Activated gamma-delta T cell treated with anti-CD3 and anti-CD28 coated beads, Interleukin-2, amount 50 U/mL, for 16 hours (primary cell): ENCODE measurements at places on chromosomes 2 and 18.

DNA sequence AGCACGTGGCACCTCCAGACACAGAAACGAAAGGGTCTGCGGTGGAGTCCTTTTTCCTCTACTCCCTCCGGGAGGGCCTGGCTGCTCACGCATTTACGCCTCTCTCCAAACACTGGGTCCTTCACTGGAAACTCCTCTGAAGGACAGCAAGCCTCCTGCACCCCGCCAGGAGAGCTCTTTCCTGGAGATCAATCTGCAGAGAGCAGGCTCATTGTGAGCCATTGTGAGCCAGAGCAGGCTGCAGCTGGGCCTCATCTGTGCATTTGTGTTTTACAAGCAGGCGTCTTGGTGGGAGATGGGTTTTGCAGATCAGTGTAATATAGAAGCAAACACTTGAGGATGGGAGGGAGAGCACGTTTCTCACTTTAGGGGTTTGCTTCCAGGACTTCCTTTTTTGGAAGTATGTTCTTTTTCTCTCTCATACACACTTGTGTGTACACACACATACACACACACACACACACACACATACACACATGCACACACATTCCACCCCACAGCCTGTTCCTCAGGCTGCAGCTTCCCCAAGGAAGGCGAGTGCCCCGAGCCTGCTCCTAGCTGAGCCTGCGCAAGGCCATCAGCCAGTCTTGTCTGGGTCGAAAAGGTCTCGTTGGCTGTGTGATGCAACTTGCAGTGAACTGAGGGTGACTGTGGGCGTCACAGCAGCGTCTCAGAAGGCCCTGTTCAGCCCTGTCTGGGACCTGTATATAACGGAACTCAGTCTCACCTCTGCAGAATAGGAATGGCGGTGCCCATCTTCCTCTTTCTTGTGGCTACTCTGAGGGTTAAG lies 163.5 kb downstream of the GLI2 start:
- no peak for DNase-seq

- DNase-seq: no peak
Measured at GRCh38 chr18:55221622-55222021, 262.4 kb upstream of the CCDC68 start.

DNA sequence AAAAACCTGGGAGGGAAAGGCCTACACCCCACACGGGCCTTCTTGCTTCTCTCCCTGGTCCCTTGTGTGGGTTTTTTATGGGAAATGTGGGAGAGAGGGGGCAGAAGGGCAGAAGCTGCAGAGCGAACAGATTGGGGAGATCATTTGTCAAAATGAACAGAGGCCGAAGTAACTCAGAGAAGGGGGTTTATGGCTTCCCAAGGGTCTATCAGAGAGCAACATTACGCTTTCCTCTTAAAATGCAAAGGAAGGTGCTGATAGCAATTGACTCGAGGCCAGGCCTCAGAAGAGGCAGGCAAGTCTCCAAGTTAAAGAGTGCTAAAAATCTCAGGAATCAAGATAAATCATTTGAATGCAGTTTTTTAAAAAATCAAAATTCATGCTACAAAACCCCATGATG lies 101.5 kb downstream of the SGPP2 start:
- no peak for DNase-seq

GRCh38 chr2:10659898-10660568 lies 29.7 kb downstream of the NOL10 start:
- DNase-seq: no peak

- DNase-seq: no peak
Measured at GRCh38 chr18:58865033-58865590, 435 bp downstream of the ZNF532 start.

GRCh38 chr2:150483532-150483931 lies 3.9 kb downstream of the RND3 start:
- DNase-seq: no peak

DNA sequence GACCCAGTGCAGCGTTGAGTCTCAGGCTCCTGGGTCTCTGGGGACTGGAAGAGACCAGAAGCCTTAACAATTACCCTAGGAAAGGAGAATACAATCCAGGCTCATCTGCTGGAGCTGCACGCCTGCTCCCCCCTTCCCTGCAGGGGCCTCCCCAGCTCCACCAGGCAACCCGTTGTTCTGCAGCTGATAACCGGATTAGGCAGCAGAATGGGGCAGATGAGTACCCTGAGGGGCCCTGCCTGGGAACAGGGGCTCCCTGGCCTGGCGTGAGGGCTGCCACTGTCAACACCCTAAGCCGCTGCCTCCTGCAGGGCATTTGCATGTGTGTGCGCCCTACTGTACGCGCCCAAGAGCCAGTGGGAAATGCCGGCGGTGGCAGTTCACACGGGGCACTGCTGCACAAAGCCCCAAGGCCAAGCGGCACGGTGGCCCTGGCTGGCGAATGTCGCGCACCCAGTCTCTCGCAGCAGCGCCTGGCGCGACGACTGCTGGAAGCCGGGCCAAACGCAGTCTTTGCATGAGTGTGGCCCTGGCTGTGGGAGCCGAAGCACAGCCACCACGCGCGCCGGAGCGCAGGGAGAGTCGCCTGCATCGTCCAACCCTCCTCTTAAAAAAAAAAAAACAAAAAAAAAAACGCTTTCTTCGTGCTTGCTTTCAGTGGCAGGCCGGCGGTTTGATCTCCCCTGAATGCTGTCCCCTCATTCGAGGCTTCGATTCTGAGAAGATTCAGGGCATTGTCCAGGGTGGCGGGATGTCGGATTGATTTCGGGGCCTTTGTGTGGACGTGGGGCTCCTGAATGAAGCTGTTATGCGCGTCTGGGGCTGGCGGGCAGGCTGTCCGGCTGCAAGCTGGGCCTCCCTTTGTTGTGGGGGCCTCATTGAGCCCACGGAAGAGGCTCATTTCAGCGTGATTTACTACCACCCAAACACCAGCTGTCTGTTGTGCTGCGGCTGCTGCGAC lies 63.8 kb downstream of the SETBP1 start:
- DNase-seq: no peak

DNA sequence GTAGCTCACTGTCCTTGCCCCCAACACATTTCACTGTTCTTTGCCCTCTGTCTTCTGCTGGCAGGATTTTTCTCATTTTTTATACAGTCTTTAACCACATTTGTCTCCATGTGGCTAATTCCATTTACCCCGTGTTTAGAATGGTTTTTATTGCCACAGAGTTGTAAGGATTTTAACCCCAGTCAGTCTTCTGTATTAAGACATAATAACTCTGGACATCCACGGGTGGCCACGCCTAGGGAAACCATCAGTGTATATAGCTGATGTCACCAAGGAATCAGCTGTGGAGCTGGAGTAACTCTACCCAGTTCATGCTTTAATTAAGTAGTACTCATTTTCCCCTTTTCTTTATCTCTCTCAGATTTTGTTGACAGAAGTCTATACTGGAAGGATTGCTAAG lies 139.8 kb downstream of the MAP4K4 start:
- no peak for DNase-seq

- DNase-seq: no peak
Measured at GRCh38 chr2:86074811-86075210, 30.9 kb downstream of the POLR1A start.

DNA sequence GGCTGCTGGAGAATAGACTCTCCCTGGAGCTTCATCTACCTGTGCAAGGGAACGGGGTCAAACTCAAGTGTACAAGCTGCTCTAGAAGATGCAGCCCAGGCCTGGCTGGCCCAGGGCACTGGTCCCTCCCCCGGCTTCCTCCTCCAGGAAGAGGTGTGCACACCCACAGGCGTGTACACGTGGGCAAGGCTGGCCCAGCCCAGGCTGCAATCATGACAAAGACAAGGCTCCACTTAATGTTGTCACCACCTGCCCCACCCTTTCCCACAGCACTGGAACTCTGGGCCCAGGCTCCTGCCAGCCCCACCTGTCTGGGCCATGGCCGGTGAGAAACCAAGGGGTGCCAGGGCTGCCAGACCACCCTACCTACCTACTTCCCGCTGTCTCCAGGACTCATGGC lies 29.6 kb upstream of the ALPP start:
- DNase-seq: no peak

GRCh38 chr18:33803636-33804035 lies 225.6 kb downstream of the ASXL3 start:
- no peak for DNase-seq

DNA sequence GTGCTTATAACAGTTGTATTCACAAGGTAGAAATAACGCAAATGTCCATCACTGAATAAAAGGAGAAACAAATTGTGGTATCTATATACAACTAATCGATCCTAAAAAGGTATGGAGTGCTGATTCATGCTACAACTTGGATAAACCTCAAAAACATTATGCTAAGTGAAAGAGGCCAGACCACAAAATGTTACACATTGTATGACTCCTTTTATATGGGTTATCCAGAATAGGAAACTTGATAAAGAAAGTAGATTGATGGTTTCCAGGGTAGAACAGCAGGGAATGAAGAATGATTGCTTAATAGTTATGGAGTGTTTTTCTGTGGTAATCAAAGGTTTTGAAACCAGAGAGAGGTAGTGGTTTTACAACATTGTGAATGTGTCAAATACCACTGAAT lies 432.2 kb upstream of the TRIB2 start:
- DNase-seq: no peak

DNA sequence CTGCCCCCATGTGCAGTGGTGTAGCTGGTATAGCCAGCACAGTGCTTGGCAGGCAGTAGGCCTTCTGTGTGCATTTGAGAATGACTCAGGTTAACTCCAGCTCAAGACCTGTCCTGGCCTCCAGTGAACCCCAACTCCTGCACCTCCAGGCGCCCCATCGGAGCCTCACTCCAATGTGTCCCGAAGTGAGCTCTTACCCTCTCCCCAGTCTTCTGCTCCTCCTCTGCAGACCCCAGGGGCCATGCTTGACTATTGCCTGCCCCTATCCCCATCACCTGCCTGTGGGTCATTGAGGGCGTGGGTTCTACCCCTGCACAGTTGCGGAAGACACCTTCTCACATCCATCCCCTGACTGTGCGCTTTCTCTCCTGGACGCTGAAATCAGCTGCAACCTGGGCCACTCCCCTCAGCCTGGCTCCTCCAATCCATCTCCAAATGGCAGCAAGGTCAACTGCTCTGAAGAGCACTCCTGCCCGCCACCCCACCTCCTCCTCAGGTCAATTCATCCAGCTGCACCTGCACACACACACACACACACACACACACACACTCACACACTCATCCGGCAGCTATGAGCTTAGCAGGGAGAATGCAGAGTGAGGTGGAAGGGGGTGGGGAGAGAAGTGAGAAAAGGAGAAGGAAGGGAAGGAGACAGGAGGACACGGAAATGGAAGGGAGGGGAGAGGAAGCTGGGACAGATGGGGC lies 130.3 kb upstream of the GLI2 start:
- no peak for DNase-seq

DNA sequence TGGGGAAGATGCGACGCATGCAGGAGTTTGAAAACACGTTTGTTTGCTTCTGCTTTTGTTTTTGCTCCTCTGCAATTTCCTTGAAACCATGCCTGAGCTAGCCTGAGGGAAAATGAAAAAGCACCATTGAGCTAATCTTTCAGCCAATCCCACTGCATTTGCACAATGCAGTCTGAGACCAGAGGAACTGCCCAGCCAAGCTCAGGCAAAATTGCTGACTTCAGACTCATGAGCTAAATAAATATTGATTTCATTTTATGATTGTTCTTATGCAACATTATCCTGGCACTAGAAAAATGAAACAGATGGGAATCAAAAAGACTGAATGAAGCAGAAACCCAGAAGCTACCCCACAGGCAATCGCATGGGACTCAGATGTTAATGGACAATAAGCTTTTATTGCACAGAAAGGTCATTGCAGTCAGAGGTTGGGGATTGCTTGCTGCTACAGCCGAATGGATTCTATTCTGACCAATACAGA lies 37.0 kb downstream of the TPRKB start:
- DNase-seq: no peak

GRCh38 chr2:25977768-25978167 lies 4.5 kb downstream of the KIF3C start:
- no peak for DNase-seq

DNA sequence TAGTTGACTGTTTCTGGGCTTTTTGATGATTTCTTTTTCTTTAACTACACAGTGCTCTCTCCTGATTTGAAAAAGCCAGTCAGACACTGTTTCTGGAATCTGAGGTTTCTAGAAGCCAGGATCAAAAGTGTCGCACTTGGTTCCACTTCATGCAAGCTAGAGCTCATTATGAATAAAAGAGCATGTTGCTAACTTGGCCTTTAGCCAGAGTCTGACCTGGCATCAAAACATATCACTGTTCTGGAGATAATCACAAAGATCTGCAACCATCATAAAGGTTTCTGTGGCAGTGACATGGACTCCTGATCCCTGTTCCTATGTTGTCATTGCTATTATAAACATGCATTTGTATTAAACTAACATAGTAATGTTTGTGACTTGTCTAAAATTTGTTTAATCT lies 76.1 kb upstream of the MAPRE2 start:
- DNase-seq: no peak

DNA sequence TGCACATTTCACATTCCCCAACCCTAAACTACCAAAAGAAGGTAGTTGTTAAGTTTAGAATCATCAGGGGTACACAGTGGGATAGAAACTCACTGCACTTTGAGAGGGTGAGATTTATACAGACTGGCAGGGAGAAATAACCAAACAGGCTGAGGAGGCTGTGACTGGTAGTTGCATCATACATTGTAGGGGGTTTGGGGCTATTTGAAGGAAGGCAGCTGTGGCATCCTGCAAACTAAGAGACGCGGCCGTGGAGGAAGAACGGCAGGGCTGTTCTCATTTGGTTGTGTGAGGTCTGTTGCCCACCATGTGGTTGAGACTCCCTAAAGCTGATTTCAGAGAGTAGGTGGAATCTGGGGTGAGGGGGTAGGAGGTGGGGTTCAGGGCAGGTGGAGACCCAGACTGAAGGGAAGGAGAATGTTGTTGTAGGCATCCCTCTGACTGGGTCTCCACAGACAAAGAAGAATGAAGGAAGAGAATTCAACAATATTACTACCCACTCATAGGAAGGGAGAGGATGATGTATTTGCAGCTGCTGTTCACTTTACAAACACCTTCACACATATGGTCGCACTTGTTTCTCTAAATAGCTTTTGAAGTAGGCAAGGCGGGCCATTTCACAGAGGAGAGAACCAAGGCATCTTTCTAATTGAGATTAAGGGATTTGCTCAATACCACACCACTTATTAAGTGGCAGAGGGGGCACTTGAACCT lies 170.9 kb upstream of the SIX2 start:
- no peak for DNase-seq

GRCh38 chr2:9288233-9288632 lies 81.6 kb downstream of the ASAP2 start:
- no peak for DNase-seq

- DNase-seq: no peak
Measured at GRCh38 chr2:206614811-206615210, 27.5 kb upstream of the FAM237A start.

DNA sequence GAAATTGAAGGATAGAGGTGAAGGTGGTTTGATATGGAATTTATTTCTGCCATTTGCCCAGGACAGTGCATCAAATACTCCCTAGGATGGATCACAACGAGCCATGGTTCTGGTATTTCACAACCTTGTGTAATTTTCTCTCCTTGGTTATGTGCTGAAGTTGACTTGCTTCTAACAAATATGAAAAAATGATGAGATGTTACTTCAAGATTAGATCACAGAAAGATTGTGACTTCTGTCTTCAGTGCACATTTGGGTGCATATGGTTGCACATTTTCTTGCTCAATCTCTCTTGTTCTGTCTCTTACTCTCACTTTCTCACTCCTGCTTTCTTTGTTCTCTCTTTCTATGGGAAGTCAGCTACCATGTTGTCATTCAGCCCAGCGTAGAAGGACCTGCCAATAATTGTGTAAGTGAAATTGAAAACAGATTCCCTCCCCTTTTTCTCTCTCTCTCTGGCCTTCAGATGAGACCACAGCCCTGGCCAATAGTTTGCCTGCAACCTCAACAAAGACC lies 104.6 kb upstream of the RMDN2 start:
- DNase-seq: no peak
